ENCODE measurements at places on chromosomes 7 and 10.

DNA sequence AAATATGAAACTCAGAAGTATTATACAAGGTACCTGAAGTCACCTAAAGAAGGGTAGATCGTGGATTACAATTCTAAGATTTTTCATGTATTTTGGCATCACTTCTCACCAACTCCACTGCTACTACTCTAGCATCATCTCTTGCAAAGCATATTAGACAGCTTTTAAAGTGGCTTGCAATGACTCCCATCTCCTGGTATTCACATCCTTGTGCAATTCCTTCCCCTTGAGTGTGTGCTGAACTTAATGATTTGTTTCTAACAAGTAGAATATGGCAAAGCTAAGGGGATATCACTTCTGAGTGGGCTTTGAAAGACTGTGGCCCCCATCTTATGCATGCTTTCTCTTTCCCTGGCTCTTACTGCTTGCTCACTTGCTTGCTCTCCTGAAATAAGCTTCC is 280.2 kb downstream of the SNX13 start:
- no peak for DNase-seq

DNA sequence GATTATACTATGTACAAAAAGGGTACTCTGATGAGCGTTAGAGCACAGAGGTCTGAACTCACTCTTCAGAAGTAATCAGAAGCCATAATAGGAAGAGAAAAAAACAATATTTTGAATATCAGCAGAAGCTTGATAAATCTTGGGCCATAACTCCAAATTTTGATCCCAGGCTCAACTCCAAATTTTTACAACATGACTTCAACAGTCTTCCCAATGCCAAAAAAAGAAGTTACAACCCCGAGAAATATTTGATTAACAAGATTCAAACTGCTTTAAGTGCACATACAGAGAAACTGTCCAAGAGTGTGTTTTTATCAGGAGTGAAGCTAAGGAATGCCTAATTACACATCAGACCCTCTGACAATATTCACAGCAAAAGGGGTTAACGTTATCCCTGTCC is 7.5 kb downstream of the MPP7 start:
- DNase-seq, result no peak

DNA sequence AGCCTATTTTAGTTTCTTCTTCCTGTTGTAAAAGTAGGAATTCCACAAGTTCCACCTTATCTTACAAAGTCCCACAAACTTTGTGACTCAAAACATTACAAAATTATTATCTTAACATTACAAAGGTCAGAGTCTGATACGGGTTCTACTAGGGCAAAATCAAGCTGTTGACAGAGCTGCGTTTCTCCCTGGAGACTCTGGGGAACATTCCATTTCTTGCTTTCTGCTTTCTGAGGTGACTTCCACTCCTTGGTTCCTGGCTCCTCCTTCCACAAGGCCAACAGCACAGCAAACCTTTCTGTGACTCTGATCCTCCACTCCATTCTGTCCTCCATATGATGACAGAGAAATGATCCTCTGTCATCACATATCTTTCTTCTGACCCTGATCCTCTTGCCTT is 10.6 kb downstream of the OR2F1 start:
- DNase-seq, result no peak

GRCh38 chr7:6259257-6259656 is 13.2 kb downstream of the CYTH3 start:
- DNase-seq, result no peak

DNA sequence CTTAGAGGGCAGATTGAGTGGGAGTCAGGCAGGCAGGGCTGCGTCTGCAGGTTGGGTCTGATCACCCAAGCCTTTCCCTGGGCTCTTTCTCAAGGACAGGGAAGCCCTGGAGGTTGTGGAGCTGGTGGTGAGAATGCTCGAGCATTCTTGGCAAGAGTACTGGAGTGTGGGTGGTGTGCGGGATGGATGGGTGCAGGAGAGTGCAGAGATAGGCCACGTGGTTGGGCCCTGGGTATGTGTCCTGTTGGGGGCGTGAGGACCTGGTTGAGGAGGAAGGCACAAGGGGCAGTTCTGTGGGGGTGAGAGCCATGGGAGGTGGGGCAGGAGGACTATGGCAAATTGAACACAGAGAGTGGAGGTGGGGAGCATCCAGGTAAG is 135.9 kb downstream of the PTPN20 start:
- DNase-seq, result no peak

GRCh38 chr10:92751534-92751811 is 61.7 kb downstream of the HHEX start:
- no peak for DNase-seq

- DNase-seq, result no peak
Observed at GRCh38 chr10:70561558-70561957, 41.0 kb downstream of the PRF1 start.

DNA sequence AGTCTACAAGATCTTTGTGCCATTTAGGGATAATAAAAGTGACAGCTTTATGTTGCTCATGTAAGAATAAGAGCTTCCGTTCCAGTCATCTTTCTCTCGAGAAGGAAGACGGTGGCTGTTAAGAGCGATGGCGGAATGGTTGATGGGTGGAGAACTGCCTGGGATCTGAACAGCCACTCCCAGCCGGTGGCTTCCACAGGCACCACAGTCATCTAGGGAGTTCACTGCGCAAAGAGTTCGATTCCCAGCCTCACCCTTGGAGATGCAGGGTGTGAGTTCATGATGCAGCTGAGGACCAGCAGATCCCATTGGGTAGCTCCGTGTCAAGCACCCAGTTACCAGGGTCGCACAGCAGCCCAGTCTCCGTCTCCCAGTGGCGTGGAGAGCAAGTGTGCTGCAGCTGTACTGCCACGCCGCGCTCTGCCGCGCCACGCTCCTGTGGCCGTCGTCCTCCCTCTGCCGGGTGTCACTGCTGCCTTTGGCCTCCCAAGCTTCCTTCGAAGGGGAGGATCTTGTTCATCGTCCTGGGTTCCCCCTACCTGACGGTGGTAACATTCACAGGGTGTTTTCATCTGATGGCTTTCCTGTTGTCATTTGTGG is 7.8 kb downstream of the SUN1 start:
- no peak for DNase-seq

DNA sequence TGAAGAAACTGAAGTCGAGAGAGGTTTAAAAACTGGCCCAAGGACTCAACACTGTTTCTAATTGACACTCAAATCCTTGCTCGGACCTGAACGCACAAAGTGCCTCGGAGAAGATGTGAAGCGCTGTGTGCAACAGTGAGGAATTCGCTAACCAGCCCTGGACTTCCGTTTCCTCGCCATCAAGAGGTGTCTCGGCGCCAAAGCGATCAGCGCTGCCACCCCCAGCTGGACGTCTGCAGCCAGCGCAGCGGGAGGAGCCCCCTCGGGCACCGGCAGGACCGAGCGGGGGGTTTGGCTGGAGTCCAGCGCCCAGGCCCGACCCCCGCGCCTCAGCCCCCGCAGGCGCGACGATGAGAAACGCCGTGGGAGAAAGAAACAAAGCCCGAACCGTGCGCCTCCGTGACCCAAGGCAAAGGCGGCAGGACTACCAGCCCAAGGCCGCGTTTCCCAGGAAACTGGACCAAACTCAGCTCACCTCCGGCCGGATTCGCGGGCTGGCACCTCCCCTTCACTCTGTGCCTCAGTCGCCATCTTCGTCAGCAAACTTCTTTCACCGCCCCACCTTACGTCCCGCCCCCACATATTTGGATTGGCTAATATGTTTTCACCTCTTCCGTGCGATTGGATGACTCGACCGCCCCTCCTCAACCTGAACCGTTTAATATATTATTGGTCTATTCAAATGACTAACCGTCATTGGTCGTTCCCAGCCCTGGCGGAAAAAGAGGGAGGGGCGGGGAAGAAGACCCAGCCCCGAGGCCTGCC is at the start of gene ARHGAP19:
TSS of gene ARHGAP19 (minus strand) at position 541 of the 765 bp plus-strand sequence. CDS start at position 531, 10 bp downstream.
- DNase-seq, result peak; percentile 94

DNA sequence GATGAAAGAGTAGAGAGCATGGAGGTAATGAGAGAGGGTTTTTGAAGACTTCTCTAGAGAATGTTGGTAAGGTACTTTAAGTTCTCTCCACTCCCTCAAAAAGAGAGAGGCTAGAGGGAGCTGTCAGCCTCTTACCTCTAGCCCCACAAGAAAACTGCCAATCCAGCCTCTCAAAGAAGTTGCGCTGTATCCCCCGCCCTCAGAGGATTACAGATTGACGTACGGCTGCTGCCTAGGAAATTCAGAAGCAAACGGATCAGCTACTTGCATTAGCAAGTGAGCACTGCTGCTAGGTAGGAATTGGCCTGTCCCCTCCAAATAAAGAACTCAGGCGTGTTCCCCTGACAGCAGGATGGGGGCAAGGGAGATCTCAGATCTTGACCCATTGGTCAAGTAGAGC is 34.2 kb downstream of the TYW1B start:
- DNase-seq, result no peak

DNA sequence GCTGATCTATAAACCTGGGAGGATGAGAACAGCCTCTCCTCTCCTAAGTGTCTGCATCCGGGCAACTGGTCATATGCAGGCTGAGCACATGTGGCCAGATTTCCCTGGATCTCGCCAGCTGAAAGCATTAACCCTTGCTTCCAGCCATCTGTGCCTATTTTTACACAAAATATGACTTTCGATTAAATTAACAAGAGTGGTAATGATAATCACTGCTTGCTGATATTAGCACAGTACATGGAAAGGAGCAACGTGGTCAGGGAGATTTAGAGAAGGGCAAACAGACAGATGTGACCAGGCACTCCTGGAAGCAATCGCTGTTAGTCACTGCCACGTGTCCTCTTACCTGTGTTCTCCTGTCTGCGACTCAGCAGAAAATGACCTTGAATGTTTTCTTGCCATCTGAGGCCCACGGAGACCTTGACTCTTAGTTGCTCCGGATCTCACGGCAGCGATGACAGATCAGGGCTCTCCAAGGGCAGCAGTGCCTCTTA is 59.5 kb upstream of the NPTX2 start:
- DNase-seq, result no peak

- no peak for DNase-seq
Observed at GRCh38 chr7:150847536-150847935, 4.8 kb upstream of the AOC1 start.

- no peak for DNase-seq
Observed at GRCh38 chr10:8967061-8967460, 912.6 kb downstream of the GATA3 start.

GRCh38 chr7:42137941-42138340 is 99.1 kb downstream of the GLI3 start:
- no peak for DNase-seq

DNA sequence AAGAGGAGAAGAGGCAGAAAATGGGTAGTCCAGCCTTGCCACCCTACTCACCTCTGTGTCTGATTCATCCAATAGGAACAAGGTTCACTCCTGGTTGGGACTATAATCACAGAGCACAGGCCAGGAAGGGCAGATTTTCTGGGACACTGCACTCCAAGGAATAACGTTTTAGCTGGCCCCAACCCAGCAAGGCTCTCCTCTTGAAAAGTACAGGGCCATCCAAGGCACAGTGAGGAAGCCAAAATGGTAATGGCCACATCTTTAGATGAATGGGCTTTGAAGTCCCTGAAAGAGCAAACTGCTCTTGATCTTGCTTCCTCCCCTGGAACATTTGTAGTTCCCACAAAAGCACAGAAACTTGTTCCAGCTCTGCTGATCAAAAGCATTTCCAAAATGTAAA is 149.4 kb downstream of the GRM3 start:
- no peak for DNase-seq

GRCh38 chr7:121297843-121298242 is 31.0 kb upstream of the WNT16 start:
- no peak for DNase-seq

DNA sequence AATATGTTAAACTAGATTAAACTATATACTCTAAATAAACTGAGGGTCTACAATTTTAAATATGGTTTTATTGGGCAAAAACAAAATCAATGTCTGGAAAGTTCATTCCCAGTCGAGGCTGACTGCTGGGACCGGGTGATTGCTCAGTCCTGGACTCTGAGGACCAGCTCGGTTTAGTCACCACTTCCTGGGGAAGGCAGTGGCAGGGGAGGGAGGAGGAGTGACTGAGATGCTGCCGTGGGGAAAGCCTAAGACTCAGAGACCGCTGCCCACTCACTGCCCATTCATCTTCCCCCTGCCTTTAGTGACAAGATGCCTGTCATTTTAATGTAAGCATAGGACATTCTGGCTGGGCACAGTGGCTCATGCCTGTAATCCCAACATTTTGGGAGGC is 29.0 kb downstream of the ATOH7 start:
- DNase-seq, result no peak

- DNase-seq, result peak; percentile 44
Observed at GRCh38 chr7:5594616-5595544, 171.2 kb upstream of the TNRC18 start.

DNA sequence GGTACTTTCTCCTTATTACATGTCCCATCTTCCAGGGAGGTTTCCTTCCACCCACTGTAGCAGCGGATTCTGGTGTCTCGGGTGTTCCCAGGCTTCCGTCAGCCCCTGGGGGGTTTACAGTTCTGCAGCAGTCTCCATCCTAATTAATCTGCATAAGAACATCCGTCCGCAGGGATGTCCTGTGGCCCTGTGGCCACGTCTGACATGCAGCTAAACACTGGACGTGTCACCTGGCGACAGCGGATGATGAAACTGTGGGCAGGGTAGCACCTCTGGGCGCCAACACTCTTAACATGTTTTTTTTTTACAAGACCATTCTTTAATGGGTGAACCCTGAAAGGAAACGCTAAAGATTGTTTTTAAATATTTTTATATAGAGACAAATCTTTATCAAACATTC is 58.2 kb downstream of the DIP2C start:
- no peak for DNase-seq

GRCh38 chr7:4631380-4632179 is 50.5 kb upstream of the FOXK1 start:
- DNase-seq, result peak; percentile 32

DNA sequence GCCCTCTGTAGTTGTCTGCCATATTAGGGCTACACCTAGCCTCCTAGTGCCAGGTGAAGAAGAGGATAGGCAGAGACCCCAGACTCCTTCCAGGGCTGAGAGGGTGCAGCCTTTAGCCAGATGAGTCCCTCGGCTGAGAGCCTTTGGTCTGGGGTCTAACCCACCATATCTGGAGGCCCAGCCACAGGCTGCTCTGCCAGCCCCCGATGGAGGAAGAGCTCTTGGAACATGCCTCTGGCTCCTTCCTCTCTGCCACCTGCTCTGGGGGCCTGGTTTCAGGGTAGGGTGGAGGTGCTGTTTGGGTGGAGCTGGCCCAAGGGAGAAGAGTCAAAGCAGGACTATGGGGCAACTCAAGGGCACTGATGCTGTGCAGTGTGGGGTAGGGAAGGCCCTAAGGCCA is 1.4 kb downstream of the LRRC18 start:
- DNase-seq, result no peak

- no peak for DNase-seq
Observed at GRCh38 chr7:134813663-134814396, 34.4 kb downstream of the CALD1 start.

- DNase-seq, result no peak
Observed at GRCh38 chr10:86295791-86296190, 70.8 kb downstream of the GRID1 start.

GRCh38 chr7:38178695-38179344 is 775 bp downstream of the STARD3NL start:
- DNase-seq, result no peak

Data from NCI-H2081 (cell line).